ENCODE measurements at places on chromosomes 4 and X.

DNA sequence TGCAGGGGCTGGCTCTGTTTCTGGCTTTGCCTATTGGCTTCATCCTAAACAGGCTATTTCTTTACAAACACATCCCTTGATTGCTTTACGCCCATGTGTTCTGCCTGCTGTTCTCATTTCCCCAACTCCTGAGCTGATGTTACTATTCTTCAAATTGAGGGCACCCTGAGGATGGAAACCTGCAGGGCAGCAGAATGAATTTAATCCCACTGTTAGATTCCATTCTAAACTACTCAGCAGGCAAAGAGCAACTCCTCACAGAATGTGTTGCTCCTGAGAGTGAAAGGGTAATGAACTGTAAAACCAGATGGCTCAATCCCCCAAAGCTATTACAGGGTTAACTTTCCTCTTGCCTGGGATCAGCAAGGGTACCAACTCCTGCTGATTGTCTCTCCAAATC, 75.7 kb downstream of the ANKRD50 start:
- DNase-seq, result no peak

GRCh38 chr4:177080388-177080787, 229.3 kb upstream of the NEIL3 start:
- no peak for DNase-seq

GRCh38 chr4:77044461-77045150, 31.2 kb downstream of the CCNI start:
- DNase-seq, result peak; percentile 38

- no peak for DNase-seq
These were observed 10.1 kb downstream of the DHX15 start for GRCh38 chr4:24574236-24574635.

DNA sequence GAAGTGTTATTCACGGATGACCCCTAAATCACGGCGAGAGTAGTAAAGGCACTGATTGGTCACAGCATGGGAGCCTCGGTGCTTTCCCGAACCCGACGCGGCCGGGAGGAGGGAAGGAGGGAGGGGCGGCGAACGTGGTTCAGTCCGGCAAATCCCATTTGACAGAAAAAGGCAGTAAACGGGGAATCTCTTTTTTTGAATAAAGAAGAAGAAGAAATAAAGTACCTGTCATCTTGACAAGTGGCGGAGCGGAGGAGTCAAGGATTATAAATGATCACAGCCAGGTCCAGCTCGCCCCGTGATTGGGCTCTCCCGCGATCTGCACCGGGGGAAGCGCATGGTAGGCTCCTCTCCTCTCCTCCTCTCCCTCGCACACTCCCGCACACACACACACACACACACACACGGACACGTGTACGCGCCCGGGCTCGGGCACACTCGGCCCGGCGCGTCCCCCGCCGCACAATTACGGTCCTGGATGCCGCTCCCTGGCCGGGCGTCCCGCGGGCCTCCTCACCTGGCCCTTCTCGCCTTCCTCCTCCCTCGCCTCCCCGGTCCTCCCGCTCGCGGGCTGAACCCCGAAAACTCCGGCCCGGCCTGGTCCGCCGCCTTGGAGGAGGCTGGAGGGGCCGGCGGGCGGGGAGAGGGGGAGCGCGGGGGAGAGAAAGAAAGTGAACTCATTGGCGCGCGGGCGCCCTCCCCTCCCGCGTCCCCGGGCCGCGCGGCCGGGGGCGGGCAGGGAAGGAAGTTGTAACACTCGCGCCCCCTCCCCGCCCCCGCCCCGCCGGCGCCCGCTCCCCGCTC, 99.2 kb upstream of the TENM3 start:
- DNase-seq, result peak; percentile 79

DNA sequence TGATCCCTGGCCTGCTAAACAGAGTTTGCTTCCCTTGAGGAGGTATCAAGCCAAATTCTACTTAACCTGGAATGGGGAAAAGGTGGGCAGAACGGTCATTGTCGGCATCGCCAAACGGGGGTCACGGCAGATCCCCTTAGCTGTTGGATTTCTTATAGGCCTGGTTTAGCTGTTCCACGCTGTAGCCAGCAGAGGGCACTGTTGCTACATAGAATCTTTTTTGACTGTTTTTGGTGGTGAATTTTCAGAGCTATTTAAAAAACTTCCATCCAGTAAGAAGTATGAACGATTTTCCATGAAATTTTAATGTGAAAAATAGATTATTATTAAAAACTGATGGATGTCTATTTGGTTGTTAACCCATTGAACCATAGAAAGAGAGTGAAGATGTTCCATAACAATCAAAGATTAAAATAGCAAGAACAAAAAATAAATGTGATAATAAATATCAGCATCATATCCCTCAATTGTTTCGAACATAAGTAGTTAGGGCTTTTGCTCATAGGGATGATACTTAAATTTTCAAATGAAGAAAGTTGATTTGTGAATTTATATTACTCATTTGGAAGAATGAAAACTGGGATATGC, 56.6 kb downstream of the LINC00632 start:
- DNase-seq, result peak; percentile 72

- no peak for DNase-seq
These were observed 50.4 kb downstream of the HHIP start for GRCh38 chr4:144696376-144696775.

DNA sequence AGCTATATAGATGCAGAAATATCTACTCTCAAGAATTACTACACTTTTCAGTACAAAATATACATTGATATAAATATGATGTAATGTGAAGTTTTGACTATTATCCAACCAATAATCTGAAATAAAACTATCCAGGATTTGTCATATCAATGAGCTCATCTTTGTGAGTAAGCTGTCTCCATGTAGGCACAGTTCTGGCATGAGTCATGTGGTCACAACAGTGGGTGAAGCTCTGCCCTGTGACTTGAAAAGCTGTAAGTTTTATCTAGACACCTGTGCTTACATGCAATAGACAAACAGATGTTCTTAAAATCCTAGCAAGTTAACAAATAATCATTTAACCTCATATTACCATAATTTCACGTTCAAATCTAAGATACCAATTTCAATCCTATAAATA, 192.7 kb downstream of the GABRG1 start:
- DNase-seq, result no peak

DNA sequence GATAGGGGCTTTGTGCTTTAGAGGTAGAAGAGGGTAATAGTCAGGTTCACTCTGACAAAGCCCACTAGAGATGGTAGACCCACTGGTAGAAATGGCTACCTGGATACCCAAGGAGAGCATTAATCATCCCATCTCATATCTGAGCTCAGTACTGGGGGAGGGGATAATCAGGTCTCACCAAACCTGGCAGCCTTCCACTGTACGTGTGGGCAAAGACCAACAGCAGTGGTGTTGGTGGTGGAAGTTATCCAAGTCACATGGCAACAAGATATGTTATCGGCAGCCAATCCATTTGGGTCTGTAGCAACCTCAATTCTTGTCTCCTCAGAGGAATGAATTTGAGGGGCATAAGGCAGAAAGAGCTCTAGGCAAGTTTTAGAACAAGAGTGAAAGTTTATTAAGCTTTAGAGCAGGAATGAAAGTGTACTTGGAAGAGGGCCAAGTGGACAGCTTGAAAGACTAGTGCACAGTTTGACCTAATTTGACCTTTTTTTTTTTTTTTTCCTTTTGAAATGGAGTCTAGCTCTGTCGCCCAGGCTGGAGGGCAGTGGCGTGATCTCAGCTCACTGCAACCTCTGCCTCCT, 67.0 kb upstream of the CXCL13 start:
- DNase-seq, result no peak

DNA sequence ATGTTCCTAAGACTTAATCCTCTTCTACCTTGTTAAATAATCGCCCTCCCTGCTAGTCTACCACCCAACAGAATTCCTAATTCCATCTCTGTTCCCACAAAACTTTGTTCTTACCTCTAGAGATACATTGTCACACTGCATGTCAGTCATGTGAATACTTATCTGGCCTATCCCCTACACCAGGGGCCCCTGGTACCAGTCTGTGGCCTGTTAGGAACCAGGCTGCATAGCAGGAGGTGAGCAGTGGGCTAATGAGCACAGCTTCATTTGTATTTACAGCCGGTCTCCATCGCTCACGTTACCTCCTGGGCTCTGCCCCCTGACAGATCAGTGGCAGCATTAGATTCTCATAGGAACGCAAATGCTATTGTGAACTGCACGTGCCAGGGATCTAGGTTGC, 73.9 kb downstream of the APBB2 start:
- no peak for DNase-seq

GRCh38 chr4:123749383-123749782, 352.8 kb downstream of the SPRY1 start:
- DNase-seq, result no peak

DNA sequence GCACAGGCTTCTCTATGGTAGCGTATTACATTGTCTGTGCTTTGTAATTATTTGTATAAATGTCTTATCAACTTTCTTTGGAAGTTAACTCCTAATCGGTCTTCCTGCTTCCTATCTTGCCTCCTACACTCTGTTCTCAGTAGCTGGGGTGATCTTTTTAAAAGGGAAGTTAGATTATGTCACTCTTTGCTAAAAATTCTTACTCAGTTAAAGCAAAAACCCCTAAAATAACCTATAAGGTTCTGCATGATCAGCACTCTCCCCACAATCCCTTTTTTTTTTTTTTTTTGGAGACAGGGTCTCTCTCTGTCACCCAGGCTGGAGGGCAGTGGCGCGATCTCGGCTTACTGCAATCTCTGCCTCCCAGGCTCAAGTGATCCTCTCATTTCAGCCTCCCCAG, 2.6 kb upstream of the PRPS1 start:
- DNase-seq, result no peak

- no peak for DNase-seq
These were observed 32.3 kb downstream of the MGARP start for GRCh38 chr4:139247700-139248238.

GRCh38 chr4:120816296-120816965, 106.1 kb downstream of the PRDM5 start:
- peak; percentile 72 for DNase-seq

DNA sequence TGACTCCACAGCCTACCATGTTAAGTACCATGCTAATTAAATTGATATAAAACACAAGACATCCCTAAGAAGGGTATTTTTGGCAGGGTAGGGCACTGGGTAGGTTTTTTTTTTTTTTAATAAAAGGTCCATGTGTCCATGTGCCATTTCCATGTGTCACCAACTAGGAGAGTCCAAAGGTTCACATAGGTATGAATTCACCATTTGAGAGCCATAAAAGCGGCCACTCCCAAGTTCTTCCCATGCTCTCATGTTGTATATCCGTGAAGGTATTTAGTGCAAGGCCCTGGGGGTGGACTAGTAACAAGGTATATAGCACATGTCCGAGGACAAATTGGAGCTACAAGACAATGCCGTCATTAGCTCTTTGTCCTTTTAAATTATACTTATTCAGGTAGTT, 107.3 kb downstream of the PDE5A start:
- DNase-seq, result no peak

GRCh38 chrX:152861116-152861515, 30.3 kb downstream of the NSDHL start:
- DNase-seq, result no peak

GRCh38 chr4:148730766-148731165, 288.6 kb upstream of the NR3C2 start:
- DNase-seq, result no peak

DNA sequence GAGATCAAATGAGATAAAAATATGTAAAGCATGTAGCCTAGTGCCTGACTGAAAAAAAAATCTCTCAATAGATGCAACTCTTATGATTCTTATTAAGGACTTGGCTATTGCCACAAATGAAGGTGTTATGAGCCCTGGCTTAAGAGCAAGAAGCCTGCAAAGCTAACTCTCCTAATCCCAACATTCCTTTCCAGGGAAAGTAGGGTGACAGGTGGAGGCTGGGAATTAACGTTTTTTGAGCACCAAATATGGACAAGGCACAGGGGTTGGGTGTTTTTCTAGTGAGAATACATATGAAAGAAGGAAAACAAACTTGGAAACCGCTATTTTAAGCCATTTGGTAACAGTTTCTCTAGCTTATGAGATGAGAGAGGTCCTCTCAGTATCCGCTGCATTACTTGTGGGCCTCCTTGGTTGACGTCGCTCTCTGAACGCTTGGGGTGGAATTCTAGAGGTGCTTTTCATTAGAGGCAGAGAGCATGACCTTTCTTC, 2.4 kb downstream of the RHOH start:
- no peak for DNase-seq

DNA sequence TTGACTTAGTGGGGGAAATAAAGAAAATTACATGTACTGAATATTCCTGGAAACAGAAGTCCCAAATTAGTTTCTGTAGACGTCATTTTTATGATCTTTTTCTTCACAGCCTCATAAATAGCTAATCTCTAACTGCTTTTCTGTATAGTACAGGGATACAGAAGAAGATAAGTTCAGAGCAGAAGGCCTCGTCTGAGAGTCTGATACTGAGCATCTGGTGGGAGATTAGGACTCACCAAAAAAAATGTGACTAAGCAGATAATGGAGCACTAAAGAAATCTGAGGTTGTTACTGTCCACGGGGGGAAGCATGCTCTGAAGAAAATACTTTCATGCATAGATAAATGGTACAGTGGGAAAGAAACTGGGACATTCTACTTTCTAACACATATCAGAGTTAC, 115.3 kb upstream of the TRPC5 start:
- DNase-seq, result no peak

DNA sequence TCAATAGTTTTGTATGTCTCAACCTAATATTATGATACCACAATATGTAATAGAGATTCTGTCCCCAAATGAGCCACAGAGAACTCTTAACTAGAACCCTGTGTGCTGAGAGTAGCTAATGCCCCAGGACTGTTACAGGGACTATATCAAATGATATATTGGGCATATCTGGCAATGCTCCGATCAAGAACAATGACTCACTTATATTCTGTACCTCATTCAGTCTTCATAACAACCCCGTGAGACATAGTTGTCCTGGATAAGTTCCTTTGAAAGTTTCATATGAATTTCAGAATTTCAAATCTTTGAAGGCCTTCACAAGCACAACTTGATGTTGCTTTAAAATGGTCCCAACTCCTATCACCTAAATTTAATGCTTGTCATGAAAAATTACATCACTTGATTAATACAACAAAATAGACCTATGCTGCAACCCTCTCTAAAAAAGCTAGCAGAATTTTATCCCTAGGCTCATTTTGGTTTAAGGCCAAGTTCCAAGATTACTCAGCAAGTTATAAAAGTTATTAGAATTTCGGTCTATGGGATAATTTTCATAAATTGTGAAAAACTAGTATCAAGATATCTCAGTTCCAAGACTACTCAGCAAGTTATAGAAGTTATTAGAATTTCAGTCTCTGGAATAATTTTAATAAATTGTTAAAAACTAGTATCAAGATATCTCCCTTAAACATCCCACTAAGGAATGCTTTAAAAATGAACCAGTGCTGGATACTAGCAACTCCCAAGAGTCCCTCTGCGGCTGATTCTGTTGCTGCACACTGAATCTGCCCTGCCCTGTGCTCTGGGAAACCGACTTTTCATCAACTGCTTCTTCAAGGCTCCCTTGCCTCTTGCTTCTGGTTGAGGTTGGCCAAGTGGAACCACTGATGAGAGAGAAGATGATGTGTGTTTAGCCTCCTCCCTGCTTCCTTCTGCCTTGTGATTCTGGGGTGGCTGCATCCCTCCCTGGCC, 6.0 kb upstream of the ANXA3 start:
- DNase-seq, result no peak

DNA sequence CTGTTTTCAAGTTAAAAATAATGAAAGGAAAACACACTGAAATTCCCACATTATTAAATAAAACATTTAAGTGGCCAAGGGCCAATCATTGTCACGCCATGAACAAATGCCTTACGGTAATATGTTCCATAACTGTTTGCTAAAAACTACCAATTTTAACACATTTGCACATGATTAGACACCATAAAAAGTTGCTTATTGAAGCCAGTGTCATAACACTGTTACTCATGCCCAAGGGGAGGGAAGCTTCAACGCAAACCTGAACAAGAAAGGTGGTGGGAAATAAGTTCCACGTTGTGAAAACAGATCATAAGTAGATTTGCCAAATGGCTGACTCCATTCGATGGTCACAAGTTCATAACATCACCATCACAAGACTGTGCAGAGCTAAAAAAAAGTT, 739.3 kb upstream of the FAM241A start:
- no peak for DNase-seq
